ENCODE measurements at places on chromosomes 12 and 14.

DNA sequence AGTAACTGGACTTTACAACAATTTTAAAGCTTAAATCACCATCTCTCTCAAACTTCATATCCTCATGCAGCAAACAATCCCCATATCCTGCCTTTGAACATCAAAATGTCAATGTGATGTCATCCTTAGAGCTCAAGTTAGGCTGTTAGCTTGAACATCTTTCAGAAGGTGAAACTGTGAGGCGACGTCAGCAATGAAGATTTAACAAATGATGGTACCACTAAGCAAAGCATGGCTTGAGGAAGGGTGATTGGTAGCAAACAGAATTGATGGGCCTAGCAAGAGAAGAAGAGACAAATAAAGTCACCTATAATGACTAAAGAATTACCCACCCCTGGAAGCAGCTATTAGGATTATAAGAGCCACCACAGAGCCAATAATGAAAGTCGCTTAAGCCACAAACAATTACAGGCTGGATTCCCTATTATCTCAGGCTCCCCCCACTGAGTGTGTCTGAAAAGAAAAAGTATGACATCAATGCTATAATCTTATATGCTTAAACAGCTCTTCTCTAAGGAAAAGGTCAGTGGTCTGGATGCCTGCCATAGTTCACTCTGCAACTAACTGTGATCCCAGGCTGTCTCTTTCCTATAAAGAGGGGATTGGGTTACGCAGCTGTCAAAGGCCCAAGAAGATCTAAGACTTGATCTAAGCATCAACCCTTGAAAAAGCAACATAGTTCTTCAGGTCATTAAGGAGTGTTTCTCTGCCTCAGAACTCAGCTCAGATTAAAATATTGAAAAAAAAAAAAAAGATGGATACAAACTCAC, 18.1 kb downstream of the EGLN3 start:
- DNase-seq = no peak

DNA sequence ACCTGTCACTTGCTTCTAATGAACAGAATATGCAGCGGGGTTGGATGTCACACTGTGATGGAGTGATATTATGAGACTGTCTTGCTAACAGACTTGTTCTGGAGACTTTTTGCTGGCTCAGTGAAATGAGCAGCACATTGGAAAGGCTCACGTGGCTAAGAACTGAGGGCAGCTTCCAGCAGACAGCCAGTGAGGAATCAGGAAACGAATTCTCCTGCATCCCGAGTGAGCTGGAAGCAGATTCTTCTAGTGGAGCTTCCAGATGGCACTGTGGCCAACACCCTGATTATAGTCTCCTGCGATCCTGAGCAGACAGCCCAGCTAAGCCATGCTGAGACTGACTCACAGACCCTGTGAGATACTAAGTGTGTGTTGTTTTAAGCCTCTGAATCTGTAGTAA, 16.1 kb upstream of the TSPAN9 start:
- no peak for DNase-seq

- no peak for DNase-seq
These were observed 110.2 kb downstream of the PLXNC1 start for GRCh38 chr12:94258593-94258992.

DNA sequence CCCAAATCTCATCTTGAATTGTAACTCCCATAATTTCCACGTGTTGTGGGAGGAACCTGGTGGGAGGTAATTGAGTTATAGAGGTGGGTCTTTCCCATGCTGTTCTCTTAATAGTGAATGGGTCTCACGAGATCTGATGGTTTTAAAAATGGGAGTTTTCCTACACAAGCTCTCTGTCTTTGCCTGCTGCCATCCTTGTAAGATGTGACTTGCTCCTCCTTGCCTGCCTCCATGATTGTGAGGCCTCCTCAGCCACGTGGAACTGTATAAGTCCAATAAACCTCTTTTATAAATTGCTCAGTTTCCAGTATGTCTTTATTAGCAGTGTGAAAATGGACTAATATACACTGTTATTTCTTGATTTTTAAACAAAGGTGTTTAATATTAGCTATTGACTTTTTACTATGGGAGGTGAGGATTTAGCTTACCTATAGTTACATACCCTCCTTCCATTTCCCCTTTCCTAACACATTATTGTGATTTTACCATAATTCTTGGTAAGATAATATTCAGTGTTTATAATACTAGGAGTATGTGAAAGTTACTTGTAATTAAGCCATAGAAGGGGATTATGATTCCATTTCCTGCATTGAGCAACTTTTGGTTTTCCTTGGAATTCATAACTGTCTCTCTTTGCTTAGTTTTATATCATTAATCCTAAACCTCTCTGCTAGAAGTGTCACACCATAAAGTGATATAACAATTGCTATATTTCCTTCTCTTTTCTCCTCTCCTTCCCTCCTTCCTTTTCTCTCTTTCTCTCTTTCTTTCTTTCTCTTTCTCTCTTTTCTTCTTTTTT, 151.0 kb upstream of the KRAS start:
- no peak for DNase-seq

DNA sequence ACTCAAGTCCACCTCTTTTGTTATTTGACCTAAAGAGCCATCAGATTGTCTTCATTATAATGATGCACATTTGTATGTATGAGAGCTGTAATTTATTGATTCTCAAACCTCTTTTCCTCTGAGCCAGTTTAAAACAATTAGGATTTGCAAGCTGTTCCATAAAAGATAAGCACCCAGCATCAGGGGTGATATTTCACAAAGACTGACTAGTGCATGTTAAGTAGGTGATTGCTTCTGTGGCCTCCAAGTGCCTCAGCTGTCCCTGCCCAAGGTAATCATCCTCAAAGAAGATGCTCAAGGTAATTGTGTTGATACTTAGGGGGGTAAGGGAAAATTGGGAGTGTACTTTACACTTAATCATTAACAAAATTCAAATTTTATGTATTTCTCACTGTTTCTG, 18.2 kb downstream of the CEP128 start:
- DNase-seq = no peak

Data from glutamatergic neuron (in vitro differentiated cells).